A549 treated with RU486 at 1 μM for 4 hours (cell line): ENCODE measurements at places on chromosomes 5 and 9. TPM values are rescaled to one million over a fixed set of nuclear protein-coding genes. Genes with fewer than 3 reads are reported as not detected.

The KCNN2 gene
- total RNA-seq: 0.10 to 0.24 TPM (median 0.17 TPM) in 4 of 5 replicates, not detected in the other

The NIPAL4 gene
- total RNA-seq: 9.5 to 13.6 TPM (median 11.6 TPM) in 5 replicates

The NAIF1 gene
- 4.9 to 7.3 TPM (median 7.1 TPM) in 5 replicates for total RNA-seq

The PPIC gene
- total RNA-seq: 13.8 to 17.8 TPM (median 15.9 TPM) in 5 replicates

The PCDHB16 gene
- 0.04 to 0.30 TPM (median 0.07 TPM) in 5 replicates for total RNA-seq

The NTRK2 gene
- 0.01 to 0.07 TPM in 2 of 5 replicates, not detected in the others for total RNA-seq

The TNC gene
- 0.87 to 1.4 TPM (median 0.99 TPM) in 5 replicates for total RNA-seq

The GNAQ gene
- 8.5 to 17.7 TPM (median 16.4 TPM) in 5 replicates for total RNA-seq

The PCDHGB4 gene
- 0.56 to 1.1 TPM (median 0.93 TPM) in 5 replicates for total RNA-seq

The LTC4S gene
- total RNA-seq: 0.30 to 0.63 TPM (median 0.38 TPM) in 3 of 5 replicates, not detected in the others

The CCL27 gene
- total RNA-seq: 0.22 to 0.41 TPM (median 0.23 TPM) in 3 of 5 replicates, not detected in the others

The ANKRD18A gene
- 4.9 to 11.4 TPM (median 10.5 TPM) in 5 replicates for total RNA-seq

The DNAH5 gene
- 1.2 to 1.5 TPM (median 1.4 TPM) in 5 replicates for total RNA-seq

The CENPK gene
- 14.3 to 41.1 TPM (median 32.9 TPM) in 5 replicates for total RNA-seq

The OR1L8 gene
- not detected in 5 replicates for total RNA-seq

The MORN5 gene
- total RNA-seq: not detected in 5 replicates

The SV2C gene
- total RNA-seq: 0.02 TPM in 1 of 5 replicates, not detected in the others

The TOR1A gene
- 61.3 to 67.8 TPM (median 63.2 TPM) in 5 replicates for total RNA-seq

The ARSB gene
- total RNA-seq: 7.7 to 9.1 TPM (median 8.8 TPM) in 5 replicates

The G3BP1 gene
- total RNA-seq: 138 to 194 TPM (median 150 TPM) in 5 replicates

The HNRNPH1 gene
- 455 to 602 TPM (median 495 TPM) in 5 replicates for total RNA-seq

The NOXA1 gene
- 1.1 to 2.4 TPM (median 1.7 TPM) in 5 replicates for total RNA-seq

The DPH7 gene
- total RNA-seq: 22.0 to 30.8 TPM (median 25.4 TPM) in 5 replicates

The LHX3 gene
- 0.07 to 0.14 TPM (median 0.11 TPM) in 4 of 5 replicates, not detected in the other for total RNA-seq

The CMBL gene
- 19.9 to 24.5 TPM (median 22.9 TPM) in 5 replicates for total RNA-seq

The GOLM1 gene
- 107 to 118 TPM (median 115 TPM) in 5 replicates for total RNA-seq
